GM19239 (cell line): ENCODE measurements at places on chromosomes 4 and X.

DNA sequence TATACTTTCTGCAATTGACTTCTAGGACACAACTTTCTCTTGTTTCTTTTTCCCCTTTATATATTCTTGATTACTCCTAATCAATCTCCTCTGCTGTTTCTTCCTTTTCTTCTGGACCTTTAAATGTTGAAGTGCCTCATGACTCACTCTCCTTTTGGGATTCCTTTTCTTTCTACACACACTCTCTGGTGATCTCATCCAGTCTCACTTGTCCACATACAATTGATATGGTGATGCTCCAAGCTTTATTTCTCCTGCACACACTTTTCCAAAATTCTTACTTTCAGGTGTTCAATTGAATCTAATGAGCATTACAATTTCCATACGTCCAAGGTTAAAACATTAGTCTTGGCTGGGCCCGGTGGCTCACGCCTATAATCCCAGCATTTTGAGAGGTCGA lies 794.8 kb upstream of the EPHA5 start:
- no peak for DNase-seq

DNA sequence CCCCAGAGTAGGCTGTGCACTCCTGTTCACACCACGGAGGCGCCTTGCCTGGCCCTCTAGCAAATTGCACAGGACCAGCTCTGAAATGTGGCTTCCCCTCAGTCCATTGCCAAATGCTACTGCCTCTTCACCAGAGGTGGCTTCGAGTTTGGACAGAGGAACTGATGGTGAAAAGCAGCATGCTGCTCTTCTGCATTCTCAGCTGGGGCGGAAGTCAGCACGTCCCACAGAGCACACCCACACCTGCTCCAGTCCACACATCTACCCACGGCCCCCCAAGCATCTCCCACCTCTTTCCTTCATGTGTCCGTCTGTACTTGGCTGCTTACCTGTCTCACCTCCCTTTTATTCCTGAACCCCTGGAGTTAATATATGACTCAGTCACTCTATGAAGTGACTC lies 43.5 kb downstream of the LRP2BP start:
- no peak for DNase-seq

GRCh38 chr4:117042962-117043361 lies 42.4 kb downstream of the TRAM1L1 start:
- no peak for DNase-seq

- DNase-seq = no peak
Measured at GRCh38 chr4:26879805-26880204, 19.2 kb downstream of the STIM2 start.

DNA sequence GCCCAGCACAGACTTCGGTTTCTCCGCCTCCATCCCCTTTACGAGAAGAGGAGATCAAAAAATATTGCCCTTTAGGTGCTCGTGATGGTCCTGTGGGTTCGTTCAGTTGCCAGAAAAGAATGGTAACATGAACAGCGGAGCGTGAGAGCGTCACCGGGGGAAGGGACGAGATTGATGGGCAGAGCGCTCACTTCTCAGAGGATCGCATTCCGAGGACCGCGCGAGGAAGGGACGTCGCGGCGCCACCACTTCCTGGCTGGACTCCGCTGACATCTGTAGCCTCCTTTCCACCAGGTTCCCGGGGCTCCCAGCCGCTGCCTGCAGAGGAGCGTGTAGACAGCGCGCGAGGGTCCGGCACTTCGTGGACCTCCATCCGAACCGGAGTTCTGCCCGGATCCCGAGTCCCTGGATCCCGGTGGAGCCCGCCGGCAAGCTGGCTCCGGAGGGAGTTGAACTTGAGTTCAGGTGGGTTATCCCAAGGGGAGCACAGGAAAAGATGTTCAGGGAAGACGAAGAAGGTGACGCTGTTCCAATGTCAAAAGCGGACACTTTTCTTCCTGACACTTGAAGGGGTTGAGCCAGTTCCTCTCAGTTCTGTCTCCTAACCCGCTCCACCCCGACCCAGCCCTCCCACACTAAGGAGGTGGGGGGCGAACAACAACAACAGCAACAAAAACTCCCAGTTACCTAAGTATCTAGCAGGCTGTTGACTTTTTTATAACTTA lies 484 bp downstream of the GALNTL6 start:
- DNase-seq = no peak

DNA sequence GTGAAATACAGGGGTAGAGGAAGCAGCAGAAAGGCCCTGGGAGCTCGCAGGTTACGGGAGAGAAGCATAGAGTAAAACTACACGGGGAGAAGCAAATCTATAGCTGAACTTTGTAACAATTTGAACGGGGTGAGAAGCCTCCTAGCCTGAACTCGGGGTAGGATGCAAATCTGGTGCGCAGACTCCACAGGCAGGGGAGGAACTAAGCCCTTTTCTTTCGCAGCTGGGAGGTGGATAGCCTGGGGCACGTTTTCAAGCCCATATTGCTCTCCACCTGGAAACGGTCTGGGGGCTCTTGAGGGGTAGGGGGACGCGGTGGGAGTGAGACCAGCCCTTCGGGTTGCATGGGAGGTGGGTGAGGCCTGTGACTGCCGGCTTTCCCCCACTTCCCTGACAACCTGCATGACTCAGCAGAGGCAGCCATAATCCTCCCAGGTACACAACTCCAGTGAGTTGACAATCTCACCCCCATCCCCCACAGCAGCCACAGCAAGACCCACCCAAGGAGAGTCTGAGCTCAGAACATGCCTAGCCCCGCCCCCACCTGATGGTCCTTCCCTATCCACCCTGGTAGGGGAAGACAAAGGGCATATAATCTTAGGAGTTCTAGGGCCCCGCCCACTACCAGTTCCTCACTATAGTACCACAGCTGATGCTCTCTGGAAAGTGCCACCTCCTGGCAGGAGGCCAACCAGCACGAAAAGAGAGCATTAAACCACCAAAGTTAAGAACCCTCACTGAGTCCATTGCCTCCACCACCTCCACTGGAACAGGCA lies 29.9 kb downstream of the SOWAHB start:
- no peak for DNase-seq

- DNase-seq = no peak
Measured at GRCh38 chr4:146255463-146255862, 41.1 kb downstream of the REELD1 start.

DNA sequence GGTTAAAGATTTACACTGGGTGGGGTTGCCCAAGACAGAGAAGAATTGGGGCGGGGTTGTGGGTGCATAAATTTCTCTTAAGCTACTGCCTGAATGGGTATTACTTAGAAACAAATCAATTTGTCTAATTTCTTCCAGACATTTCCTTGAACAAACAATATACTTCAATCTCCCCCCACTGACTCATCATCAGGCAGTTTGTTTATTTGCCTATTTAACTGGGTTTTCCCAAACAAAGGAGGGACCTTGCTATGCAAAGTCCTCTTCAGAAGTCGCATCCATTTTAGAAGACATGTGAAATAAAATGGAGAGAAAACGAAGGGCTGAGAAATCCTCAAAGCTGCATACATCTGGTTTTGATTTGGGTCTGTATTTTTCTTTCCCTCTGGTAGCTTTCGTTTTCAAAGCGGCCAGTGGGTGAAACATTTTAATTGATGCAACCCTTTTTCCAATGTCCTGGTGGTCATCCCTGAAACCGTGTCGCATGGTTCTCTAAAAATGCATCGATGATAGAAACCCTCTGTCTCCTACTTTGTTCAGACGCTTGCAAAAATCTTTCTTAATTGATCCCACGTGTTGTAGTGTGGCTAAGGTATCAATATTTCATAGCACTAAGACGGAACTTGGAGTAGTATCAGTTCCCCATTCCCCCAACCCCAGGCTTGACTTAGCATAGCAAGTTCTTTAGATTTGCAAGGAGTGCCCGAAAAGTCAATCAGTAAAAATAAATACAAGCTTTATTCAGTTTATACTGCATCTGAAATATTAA lies 115.1 kb upstream of the MXRA5 start:
- no peak for DNase-seq

DNA sequence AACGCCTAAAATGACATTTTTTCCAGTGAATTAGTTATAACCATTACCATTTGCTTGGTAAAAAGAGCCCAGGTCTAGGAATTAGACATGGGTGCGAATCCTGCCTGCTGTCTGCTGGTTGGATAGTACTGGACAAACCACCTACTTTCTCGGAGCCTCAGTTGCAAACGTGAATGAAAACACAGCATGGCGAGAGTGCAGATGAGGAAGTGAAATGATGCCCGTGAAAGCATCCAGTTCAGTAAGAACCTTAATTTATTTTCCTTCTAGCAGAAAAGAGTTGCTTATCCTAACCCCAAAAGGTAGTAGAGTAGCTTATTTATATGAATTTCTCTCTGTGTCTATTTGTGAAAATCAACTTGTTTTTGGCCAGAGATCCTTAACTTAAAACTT lies 171.4 kb upstream of the GALNT7 start:
- DNase-seq = no peak

GRCh38 chr4:3010577-3010976 lies 47.2 kb downstream of the GRK4 start:
- no peak for DNase-seq

DNA sequence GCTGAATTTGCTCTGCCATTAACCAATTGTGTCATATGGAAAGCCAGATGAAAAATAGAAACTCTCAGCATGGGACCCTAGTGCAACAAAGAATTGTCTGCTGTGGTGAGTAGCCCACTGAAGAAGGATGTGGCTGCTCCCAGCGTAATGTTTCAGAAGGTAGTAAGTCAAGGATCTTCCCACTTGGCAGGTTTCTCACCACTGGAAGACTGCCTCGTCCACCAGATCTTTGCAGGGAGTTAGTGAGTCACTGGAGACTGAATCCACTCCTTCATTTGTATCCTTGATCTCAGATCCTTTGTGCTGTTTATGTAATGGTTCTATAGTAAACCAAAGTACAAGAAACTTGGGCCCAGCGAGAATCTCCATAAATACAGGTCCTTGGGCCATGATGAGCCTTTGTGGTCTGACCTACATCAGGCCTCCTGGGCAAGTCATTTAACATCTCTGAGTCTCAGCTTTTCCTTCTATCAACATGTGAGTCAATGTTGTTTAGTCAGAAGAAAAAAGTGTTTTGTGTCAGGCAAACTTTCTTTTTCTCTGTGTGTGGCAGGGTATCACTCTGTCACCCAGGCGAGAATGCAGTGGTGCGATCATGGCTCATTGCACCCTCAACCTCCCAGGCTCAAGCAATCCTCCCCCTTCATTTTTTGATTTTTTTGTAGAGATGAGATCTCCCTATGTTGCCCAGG lies 78.0 kb upstream of the CCDC160 start:
- DNase-seq = no peak

- no peak for DNase-seq
Measured at GRCh38 chr4:3375688-3376087, 66.1 kb upstream of the HGFAC start.

DNA sequence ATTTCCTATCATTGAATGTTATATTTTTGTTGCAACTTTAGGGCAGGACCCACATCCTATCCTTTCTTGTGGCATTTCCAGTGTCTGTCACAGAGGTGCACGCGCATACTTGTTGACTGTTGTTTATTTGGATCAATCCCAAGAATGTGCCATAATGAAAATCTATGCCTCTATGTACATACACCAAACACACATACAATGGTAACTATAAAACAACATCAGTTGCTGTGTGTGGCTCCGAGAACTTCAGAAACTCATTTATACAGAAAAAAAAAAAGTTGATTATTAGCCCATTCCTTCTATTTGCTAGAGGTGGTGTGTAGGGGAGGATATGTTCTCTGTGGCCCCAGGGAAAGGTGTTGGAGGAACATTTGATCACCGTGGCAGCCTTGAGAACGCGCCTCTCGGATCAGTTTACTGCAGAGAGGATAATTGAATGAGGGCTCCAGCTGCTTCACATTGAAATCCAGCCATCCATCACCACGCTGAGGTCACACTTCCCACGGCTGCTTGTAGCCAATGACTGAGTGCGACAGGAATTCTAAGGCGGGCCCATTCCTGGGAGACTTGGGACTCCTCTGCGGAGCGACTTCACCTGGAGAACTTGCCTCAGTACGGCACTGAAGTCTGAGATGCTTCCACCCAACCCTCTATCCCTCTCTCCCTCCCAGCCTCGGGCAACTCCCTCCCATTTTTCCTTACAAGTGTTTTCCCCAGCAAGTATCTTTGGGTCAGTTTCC lies 19.5 kb downstream of the SMPX start:
- DNase-seq = no peak

DNA sequence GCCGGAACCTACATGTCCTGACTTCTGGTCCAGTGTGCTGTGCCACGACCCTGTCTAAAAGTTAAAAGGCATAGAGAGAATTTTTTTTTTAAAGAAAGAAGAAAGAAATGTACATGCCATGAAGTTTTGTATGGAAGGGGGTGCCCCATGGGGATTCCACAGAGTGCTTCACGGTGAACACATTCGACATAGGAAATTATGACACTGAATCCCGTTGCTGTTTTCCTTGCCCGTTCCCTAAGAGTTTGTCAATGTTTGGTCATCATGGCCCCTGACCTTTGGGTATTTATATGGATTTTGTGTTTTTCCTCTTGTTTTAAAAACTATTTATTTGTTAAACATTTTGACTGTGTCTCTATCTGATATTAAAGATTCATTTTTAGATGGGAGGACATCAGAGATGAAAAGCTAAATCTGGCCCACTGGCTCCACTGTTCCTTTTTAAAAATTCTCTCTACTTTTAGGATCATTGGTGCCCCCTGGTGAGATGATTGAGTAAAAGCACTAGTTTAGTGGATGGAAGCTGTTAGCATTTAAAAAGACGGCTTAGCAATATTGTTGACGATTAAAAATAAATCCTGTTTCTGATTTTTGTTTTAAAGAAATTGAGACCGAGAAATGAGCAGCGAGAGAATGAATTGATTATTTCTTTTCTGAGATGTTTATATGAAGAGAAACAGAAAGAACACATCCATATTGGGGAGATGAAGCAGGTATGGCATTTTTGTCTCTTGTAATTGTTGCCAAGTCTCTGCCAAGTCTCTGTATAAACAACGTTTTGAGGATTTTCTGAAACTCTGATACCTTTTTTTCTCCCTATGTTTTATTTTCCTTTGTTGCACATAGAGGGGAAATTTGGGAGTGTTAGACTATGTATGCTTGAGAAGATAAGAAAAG lies 75.0 kb downstream of the PTTG2 start:
- peak; percentile 40 for DNase-seq

GRCh38 chr4:53147197-53147596 lies 218.7 kb downstream of the SCFD2 start:
- no peak for DNase-seq

- no peak for DNase-seq
Measured at GRCh38 chr4:81512757-81513501, 41.2 kb upstream of the RASGEF1B start.

- no peak for DNase-seq
Measured at GRCh38 chr4:3237712-3238560, 11.0 kb upstream of the MSANTD1 start.

GRCh38 chrX:24506082-24506481 lies 41.0 kb downstream of the PDK3 start:
- no peak for DNase-seq

DNA sequence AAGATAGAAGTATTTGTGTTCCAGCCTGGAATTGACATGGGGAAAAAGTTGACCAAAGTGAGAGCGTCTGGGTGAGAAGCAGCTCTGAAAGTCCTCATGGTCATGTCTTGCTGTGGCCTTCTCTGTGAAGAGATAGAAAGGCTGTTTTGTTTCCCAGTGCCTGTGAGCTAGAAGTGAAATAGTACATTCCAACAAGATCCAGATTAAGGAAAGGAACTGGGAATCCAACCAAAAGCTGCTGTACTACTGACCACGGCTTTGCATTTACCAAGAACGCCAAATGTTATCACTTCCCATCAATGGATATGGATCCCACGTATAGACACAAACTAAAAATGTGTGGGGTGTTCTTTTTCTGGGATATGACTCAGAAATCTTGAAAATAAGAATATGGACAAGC lies 51.2 kb downstream of the TENM3 start:
- DNase-seq = no peak

- no peak for DNase-seq
Measured at GRCh38 chr4:152620218-152620617, 59.6 kb downstream of the TMEM154 start.

- no peak for DNase-seq
Measured at GRCh38 chr4:36549992-36550391, 268.6 kb downstream of the DTHD1 start.
